Stimulated activated CD4-positive, alpha-beta T cell treated with anti-CD3 and anti-CD28 coated beads, Interleukin-4, amount 100 ng/mL, for 48 hours (primary cell): ENCODE measurements at places on chromosomes 6 and 20.

DNA sequence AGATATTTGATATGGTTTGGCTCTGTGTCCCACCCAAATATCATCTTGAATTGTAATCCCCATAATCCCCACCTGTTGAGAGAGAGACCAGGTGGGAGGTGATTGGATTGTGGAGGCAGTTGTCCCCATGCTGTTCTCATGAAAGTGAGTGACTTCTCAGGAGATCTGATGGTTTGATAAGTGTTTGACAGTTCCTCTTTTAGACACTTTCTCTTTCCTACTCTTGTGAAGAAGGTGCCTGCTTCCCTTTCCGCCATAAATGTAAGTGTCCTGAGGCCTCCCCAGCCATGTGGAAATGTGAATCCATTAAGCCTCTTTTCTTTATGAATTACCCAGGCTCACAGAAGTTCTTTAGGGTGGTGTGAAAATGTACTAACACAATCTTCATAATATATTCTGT lies 1404.0 kb upstream of the ADGRB3 start:
- DNase-seq: no peak

- DNase-seq: no peak
Measured at GRCh38 chr6:73766040-73766439, 70.0 kb downstream of the CD109 start.

- DNase-seq: no peak
Measured at GRCh38 chr6:89021629-89022028, 58.2 kb upstream of the RNGTT start.

GRCh38 chr6:5592886-5593519 lies 331.7 kb downstream of the FARS2 start:
- DNase-seq: no peak

DNA sequence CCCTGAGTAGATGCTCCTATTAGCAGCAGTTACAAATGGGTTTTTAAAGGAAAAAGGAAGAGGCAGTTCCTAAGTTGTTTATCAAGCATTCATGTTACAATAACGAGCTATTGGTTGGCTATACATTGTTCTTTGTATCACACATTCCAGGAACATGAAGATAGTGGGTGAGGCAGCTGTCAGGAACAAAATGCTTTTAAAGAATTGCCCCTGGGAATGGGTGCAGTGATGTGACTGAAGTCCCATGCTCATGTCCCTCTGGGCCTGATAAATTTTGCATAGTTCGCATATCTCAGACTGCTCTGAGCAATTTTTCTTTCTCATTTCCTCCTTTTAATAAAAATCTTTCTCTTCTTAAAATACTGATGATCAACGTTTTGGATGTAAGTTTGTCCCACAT lies 3.7 kb downstream of the ENPP1 start:
- no peak for DNase-seq

GRCh38 chr20:1942061-1942460 lies 46.9 kb downstream of the SIRPA start:
- DNase-seq: no peak

DNA sequence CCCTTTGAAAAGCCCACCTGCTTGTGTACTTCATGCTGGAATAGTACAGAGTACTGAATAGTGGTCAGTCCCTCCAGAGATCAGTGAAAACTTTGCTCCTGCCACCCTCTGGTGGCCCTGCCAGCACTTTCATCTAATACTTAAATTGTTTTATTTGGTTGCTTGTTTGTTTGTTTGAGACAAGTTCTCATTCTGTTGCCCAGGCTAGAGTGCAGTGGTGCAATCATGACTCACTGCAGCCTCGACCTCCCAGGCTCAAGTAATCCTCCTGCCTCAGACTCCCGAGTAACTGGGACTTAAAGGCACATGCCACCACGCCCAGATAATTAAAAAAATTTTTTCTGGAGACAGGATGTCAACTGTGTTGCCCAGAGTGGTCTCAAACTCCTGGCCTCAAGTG lies 9.1 kb downstream of the FAM83D start:
- DNase-seq: no peak

DNA sequence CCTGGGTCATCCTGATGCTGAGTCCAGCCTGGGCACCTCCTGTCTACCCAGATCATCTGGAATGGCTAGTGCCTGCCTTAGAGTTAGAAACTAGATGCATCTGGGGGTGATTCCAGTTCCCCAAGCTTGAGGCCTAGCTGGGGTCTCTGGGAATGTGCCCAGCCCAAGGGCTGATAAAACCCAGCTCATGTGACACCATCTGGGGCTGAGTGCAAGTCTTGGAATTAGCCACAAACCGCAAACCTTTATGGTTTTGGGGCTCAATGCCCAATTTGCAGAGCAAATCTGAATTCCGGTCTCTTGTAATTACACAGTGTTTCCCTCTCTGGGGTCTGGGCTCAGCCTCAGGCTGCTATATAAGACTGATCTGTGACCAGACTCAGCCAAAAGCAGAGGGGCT lies at the start of gene BPIFB4:
TSS of gene BPIFB4 (plus strand) at position 385 of the 400 bp plus-strand sequence. CDS start 1,884 bp downstream, outside the sequence.
- no peak for DNase-seq

- DNase-seq: no peak
Measured at GRCh38 chr6:155830531-155830930, 374.9 kb upstream of the NOX3 start.

- DNase-seq: no peak
Measured at GRCh38 chr6:37417393-37417792, 15.6 kb upstream of the CMTR1 start.

GRCh38 chr20:57205606-57206219 lies 60.7 kb downstream of the BMP7 start:
- DNase-seq: no peak

- no peak for DNase-seq
Measured at GRCh38 chr20:33843854-33844253, 32.7 kb downstream of the CHMP4B start.

GRCh38 chr6:76453270-76453669 lies 380.8 kb upstream of the IMPG1 start:
- no peak for DNase-seq

DNA sequence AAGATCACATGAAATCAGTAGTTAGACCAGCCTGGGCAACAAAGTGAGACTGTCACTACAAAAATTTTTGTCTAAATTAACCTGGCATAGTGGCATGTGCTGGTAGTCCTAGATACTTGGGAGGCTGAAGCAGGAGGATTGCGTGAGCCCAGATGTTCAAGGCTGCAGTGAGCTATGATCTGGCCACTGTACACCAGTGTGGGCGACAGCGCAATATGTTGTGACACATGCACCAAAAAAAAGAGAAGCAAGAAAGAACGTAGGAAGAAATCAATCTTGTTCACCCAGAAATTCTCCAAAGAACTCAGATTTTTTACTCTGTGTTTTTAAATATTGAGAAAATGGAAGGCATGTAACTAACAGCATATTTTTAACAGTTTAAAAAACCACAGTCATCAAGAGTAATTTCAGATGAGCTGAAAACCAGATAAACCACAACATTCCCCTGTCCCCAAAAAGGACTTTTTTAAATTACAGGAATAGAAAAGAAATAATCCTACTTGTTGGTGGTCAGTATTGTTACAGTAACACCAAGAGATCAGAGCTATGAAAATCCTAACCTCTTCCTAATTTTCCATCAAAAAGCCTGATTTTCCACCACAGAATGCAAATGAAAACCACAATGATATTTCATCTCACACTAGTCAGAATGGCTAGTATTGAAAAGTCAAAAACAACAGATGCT lies 240.2 kb downstream of the KHDC1L start:
- DNase-seq: no peak

DNA sequence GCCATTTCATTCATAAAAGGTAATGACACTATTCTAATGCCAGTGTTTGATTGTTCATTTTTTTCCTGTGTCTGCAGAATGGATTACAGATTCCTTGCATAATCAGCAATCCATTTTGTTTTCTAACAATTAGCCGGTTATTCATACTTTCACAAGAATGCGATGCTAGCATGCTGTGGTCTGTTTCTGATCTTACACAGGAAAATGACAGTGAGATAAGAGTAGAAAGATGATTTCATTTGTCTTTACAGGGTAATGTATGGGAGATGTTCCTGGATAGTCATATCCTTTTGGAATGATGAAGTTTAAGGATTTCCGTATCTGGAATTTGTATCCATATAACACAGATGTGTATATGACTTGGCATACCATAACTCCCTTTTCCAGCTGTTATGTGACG lies 207.3 kb downstream of the FARS2 start:
- no peak for DNase-seq
